ACHN (cell line): ENCODE measurements at places on chromosomes 7 and 10.

GRCh38 chr7:102120666-102121195 lies 165.9 kb upstream of the SH2B2 start:
- DNase-seq: no peak

DNA sequence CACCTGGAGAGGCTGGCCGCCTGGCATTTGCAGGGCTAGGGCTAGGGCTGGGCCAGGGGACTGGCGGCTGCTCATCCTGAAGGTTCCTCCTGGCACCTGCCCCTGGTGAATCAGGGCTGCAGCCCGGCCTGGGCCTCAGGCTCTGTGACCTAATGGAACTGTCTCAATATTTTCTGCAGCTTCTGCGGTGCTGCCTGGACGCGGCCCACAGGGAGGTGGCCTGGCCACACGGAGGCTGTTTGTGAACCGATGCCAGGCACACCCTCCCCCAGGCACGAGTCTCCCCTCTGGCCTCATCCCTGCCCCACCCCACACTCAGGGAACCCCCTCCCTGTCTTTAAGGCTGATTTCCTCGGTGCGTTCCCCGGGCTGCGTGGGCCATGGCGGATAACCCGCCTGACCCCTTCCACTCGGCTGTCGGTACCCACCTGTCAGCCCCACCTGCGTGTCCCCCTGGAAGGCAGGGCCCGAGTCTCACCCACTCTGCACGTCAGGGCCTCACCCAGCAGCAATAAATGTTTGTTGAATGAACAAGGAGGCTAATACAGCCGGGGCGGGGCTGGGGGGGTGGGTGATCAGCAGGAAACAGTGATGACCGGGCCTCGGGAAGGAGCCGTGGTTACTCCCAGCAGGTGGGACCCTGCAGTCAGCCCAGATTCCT lies 54.5 kb upstream of the DNAJB6 start:
- DNase-seq: no peak

GRCh38 chr10:44723082-44723481 lies 188.1 kb upstream of the TMEM72 start:
- DNase-seq: no peak

- peak; percentile 30 for DNase-seq
Measured at GRCh38 chr10:78458983-78459638, 425.4 kb downstream of the RPS24 start.

DNA sequence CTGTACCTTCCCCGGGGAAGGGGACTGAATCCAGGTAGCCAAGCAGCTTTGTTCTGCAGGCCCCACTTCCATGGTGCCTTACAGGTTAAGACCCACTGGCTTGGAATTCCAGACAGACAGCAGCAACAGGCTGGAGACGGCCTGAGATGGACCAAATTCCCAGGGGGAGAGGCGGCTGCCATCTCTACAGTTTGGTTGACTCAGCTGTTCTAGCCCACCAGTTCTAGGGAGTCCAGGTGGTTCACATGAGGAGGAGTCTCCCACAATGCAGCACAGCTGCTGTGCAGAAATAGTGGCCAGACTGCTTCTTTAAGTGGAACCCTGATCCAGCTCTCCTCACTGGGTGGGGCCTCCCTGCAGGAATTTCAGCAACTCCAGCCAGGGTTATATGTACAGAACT lies 74.1 kb downstream of the C10orf67 start:
- DNase-seq: no peak

GRCh38 chr10:84375011-84375410 lies 46.6 kb downstream of the CCSER2 start:
- DNase-seq: peak; percentile 65

- DNase-seq: no peak
Measured at GRCh38 chr10:26682931-26683330, 14.6 kb upstream of the PDSS1 start.

- DNase-seq: no peak
Measured at GRCh38 chr10:132606536-132607316, 69.1 kb downstream of the INPP5A start.

DNA sequence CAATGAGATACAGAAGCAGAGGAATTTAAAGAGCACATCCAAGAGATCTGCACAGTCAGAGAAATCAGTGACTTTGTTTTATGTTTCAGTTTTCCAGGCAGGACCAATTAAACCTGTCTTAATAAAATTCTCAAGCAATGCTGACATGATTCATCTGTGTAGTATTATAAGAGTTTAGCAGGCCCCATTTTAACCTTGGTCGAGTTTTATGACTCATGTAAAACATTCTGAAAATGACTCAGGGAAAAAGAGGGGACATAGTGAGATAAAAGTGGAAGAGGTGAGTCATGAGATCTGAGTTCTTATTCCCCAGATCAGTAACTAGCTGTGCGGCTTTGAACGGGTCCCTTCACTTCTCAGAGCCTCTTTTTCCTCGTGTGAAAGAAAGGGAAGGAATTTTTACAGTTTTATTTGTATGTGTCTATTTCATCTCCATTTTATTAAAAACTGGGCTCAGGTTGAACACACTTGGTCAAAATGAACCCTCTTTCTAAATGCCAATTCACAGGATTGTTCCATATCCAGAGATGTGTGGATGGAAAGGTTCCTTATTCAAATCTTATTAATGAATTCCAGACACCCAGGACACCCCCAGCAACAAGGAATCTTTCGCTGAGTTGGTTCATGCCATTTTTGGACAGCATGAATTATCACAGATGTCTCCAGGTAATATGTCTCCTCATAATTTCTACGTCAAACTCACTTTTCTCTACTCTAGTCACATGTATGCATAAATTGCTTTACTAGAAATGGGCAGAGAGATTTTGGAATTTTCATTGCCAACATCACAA lies 143.2 kb downstream of the JAZF1 start:
- peak; percentile 100 for DNase-seq

GRCh38 chr10:52351914-52352330 lies 37.8 kb downstream of the DKK1 start:
- no peak for DNase-seq

DNA sequence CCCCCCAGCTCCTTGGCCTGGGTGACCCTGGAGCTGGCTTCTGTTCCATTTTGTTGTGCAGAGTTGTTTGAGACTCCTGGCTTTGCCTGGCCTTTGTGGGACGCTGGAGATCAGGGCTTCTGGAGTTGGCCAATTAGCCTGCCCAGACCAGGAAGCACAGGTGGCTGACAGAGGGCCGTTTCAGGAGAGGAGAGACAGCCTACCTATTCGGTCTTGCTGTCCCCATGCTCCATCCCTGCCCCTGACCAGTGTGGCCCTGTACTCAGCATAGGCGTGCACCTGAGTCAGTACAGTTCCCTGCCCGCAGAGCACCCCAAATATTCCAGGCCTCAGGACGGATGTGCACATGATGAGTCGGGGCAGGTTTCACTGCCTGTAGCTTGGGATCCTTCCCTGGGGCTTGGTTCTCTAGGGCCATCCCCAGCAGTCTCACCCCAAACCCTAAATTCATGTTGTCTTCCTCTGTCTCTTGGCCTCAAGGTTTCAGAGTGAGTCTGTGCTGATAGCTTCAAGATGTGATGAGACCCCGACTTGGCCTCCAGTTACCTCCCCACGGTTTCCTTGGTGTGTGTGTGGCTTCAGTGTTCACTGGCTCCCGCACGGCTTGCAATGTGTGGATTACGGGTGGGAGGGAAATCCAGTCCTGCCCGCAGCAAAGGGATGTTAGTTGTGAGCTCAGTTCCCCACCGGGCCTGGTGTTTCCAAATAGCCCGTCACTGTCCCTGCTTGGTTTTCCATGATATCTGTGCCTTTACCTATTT lies 44.7 kb downstream of the HTRA1 start:
- no peak for DNase-seq

GRCh38 chr10:20492447-20492846 lies 404.7 kb downstream of the NEBL start:
- DNase-seq: no peak

- DNase-seq: no peak
Measured at GRCh38 chr10:113091920-113092319, 141.9 kb downstream of the TCF7L2 start.

- no peak for DNase-seq
Measured at GRCh38 chr10:108582387-108582786, 1340.9 kb downstream of the XPNPEP1 start.

DNA sequence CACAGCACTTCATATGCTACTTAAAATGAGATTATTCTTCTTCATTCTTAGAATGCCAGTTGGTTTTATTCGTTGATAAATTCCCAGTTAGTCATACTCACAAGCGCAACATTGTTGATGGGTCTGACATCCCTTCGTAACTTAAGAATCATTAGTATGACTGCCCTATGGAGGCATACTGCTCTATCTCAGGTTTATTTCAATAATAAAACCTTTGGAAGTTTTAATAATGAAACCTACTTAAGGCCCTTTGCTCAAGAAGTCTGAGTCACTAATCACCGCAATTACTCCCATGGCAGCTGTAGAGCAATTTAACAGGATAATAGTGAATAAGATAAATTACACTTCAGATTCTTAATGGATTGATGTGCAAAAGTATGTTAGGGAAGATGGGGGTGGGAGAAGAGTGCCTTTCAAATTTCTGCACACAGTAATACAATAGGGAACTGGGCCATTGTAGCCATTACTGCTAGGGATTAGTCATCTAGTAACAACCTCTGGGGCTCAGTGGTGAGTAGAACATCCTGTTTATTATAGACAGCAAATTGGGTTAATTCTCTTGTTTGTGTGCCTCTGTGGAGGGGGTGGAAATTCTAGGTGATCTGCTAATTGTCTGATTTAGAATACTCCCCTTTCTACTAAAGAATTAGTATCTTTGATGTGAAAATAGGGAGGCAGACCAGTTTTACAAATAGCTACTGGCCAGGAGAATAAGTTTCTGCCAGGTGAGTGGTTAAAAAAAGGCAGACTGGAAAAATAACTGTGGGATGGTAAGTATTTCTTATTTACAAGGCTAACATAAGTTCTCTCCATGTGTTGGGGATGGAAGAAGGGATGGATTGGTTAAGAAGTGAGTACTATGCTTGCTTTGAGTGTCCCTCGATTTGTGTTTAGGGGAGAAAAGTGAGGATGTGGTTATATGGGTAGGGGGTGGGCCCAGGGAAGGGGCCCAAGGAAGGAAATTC lies 74.5 kb upstream of the VKORC1L1 start:
- no peak for DNase-seq

GRCh38 chr7:87218796-87219544 lies 562 bp downstream of the TMEM243 start:
- DNase-seq: peak; percentile 82

- no peak for DNase-seq
Measured at GRCh38 chr7:143936087-143937009, 1.3 kb downstream of the OR2F2 start.

DNA sequence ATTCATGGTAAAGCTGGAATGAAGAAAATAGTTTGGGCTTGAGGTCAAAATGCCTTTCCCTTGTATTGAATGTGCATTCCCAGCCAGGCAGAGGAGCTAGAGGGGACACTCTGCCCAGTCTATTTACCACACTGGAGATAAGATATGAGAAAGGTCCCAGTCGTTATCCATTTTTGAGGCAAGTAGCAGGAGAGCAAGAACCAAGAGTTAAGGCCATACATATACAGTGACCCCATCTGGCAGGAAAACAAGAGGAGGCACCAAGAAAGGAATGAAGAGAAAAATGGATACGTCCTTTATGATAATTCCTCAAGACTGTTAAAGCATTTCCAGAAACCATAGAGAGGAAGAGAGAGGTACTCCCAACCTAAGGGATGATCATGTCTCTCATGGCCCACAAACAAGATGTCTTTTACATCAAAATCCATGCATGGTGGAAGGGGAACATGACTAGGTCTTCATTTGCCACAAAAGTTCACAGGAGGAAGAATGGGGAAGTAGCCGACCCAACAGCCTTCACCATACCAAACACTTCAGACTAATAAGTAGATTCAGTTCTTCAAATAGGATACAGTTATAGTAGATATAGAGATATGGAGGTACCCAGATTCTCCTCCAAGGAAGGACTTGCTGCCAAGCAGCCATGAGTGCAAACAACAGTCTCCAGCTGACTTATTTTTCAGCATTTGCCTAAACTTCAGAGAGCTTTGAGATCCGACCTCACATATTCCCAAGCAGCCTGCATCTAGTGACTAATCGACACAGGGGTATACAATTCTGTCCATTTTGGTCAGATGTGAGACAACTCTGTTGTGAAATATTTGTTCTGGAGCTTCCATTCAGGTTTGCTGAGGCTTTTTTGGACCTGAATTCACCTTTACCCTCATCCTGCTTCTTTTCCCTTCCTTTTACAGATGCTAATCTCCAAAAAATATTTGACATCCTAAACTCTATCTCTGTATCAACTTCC lies 61.1 kb upstream of the CCDC71L start:
- no peak for DNase-seq

GRCh38 chr7:103346396-103346795 lies 1.0 kb upstream of the PSMC2 start:
- no peak for DNase-seq

GRCh38 chr7:68984306-68984705 lies 614.0 kb upstream of the AUTS2 start:
- DNase-seq: no peak

GRCh38 chr7:142582351-142582750 lies 166.9 kb upstream of the PRSS1 start:
- no peak for DNase-seq

- DNase-seq: no peak
Measured at GRCh38 chr10:71247414-71247705, 35.0 kb downstream of the UNC5B start.
